ENCODE measurements at places on chromosomes 6 and 20. TPM values are rescaled to one million over a fixed set of nuclear protein-coding genes. Genes with fewer than 3 reads are reported as not detected.

- DNase-seq: no peak
Observed at GRCh38 chr6:134293659-134294161, 24.2 kb downstream of the SGK1 start.

GRCh38 chr6:33925936-33926335 lies 122.1 kb upstream of the MLN start:
- DNase-seq: no peak

- DNase-seq: no peak
Observed at GRCh38 chr6:7811441-7811840, 85.5 kb downstream of the BMP6 start.

DNA sequence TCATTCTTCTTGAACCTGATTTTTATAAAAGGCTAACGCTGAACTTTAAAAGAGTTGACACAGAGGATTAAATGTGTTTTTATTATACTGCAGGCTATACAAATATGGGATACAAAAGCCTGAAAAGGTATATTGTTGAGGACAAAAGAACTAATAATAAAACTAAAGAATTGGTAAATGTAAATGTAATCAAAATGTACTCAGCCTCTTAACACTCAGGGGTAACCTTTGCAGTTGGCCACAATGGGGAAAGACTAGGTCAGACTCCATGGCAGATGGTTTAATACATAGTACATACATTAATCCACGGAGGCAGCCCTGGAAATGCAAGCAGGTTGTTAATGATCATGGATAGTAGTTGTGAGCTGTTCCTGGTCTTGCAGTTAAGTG lies 57.5 kb downstream of the SOBP start:
- DNase-seq: no peak

- peak; percentile 28 for DNase-seq
Observed at GRCh38 chr6:111718990-111719389, 113.3 kb upstream of the TRAF3IP2 start.

DNA sequence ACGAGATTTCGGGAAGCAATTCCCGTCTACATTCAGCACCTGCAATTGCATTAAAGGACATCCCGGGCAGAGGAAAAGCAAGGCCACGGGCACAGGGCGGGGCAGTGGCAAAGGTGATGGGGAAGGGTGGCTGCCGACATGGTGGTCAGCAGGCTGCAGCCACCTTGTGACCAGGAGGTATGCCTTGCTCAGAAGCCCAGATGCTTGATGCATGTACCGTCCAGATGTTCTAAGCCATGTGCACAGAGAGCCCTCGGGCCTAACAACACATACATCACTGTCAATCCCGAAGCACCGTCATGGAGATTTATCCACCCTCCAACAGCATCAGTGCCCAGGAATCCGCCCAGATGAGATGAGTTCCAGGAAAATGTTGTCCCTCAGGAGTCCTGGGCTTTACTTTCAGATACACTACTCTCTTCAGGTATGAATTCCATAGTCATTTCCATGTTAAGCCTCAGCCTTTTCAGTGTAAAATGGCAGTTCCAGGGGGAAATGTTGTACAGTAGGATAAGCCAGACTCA lies 77.8 kb upstream of the FRMD1 start:
- DNase-seq: peak; percentile 23

The GHRH gene
- not detected for total RNA-seq

The E2F1 gene
- total RNA-seq: 2.1 TPM

The TRDN gene
- total RNA-seq: not detected

The TAF8 gene
- total RNA-seq: 13.9 TPM

The WFDC5 gene
- not detected for total RNA-seq
